ENCODE measurements at places on chromosomes 1 and 21.

- DNase-seq = no peak
Measured at GRCh38 chr1:168989985-168990384, 116.5 kb upstream of the ATP1B1 start.

GRCh38 chr1:151130987-151131586 lies 15.3 kb downstream of the SEMA6C start:
- peak; percentile 89 for DNase-seq

GRCh38 chr1:2633936-2634491 lies 1.2 kb upstream of the MMEL1 start:
- no peak for DNase-seq

GRCh38 chr1:60160141-60160540 lies 86.6 kb upstream of the C1orf87 start:
- no peak for DNase-seq

DNA sequence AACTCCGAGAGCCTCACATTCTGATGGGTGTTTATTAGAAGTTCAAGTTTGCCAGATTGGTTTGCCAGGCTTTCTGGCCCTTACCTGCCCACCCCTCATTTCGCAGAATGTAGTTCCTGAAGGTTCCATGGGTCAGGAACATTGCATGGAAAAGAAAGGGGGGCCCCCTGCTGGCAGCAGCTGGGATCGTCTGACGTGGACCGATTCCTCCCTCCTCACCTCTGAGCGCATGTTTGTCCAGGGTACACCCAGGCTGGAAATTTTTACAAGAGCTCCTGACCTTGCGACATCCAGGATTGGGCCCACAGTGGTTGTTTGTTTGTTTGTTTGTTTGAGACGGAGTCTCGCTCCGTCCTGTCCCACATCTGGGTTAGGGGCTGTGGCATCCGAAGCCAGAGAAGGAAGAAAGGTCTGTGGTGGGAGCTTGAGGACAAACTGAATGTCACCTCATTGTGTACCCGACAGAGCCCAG lies 126.0 kb upstream of the TMEM51 start:
- no peak for DNase-seq

GRCh38 chr1:184191181-184191621 lies 139.7 kb downstream of the TSEN15 start:
- no peak for DNase-seq

DNA sequence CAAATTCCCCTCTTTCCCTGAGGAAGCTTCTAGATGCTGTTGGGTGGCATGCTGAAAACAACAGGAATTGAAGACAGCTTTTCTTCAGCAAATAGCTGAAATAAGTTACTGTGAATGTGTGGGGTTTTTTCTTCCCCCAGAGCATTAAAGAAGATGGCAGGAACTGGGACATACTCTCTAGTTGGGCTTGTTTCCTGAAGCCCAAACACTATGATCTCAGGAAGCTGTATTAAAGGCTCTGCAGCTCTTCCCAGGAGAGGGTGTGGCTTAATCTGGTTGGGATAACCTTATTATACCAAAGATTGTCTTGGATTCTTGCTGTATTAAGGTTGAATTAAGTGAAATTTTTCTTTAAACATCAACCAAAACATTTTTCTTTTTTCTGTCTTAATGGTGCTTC lies 64.9 kb upstream of the LMO4 start:
- DNase-seq = no peak

DNA sequence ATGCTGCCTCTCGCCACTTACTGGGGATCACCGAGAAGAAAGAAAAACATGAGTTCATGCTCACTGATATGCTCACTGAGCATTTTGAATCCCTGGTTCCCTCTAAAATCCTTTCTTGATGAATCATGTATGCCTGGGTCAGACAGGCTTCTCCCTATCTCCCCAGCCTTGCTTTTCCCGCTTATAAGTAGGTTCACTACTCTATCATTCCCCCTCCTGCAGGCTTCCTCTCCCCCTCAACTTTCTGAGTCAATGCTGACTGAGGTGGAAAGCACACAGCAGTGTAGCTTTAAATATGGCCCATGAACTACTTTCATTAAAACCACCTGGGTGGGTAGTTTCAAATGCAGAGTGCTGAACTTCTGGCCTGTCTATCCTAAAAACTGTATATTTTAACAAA lies 41.7 kb downstream of the FMO4 start:
- no peak for DNase-seq

DNA sequence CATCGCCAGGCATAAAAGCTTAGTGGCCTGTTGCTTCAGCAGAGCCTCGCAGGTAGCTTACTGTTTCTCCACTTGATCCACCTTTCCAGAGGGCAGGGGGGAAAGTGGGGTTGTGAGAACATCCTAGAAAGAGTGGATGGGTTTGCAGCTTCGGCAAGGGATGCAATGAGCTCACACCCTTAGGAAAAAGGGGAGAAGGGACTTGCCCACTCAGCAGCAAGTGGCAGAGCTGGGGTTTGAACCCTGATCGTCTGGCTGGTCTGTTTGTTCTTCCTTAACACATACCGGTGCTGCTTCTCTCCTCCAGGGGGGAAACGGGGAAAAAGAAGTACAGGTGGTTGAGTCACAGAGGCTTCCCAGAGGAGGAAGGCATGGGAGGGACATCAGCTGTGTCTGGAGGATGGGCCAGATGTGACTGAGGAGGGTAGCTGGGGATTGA lies 1.0 kb downstream of the TMEM201 start:
- no peak for DNase-seq

DNA sequence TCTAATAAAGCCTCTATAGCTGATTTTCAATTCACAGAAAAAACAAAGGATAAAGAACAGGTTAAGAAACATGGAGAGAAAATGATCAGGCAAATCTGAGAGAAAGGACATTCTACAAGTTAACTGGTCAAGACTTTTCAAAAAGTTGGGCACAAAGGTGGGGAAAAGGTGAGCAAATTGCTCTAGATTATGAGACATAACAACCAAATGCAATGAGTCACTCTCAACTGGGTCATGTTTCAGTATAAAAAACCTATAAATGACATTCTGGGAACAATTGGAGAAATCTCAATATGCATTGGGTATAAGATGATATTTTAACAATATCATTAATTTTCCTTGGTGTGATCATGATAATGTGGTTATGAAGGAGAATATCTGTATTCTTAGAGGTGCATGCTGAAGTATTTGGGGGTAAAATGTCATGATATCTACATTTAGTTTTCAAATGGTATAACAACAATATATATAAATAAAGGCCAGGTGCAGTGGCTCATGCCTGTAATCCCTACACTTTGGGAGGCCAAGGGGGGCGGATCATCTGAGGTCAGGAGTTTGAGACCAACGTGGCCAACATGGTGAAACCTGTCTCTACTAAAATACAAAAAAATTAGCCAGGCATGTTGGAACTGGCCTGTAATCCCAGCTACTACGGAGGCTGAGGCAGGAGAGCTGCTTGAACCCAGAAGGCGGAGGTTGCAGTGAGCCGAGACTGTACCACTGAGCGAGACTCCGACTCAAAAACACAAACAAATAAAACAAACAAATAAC lies 27.0 kb downstream of the ANKRD13C start:
- DNase-seq = no peak

Measured in B cell (primary cell).